ENCODE measurements at places on chromosomes 4 and X.
A peak's percentile ranks its signal among the peaks of the same experiment; 100 is the strongest.

GRCh38 chrX:16125520-16126149 lies 2.3 kb downstream of the GRPR start:
- DNase-seq = no peak

DNA sequence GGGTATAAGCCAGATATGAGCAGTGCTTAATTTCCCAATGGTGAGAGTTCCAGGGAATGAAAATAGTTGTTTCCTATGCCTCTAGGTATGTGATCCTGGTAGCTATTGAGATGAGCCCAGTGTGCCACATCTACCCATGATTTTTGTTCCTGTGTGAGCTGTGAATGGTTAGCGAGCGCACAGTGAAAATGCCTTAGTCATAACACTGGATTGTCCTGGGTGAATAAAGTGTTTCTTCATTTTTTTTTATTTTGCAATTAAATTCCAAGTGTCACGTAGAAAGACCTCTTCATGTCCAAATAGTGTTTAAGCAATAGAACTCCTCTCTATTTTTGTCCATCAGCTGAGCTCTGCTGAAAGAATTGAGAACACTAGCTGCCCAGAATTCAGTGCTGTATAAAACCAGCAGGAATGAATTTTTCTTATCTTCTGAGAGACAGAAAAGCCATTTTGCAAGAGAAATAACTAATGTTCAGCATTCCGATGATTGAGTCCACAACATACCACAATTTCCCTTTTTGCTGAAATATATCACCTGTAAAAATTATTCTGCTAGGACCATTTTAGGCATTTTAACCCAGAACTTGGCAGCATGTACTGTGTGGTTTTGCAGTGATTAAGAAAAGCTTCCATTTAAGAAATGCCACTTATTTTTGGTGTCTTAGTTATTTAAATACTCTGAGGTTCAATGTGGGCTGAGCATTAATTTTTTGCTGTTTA lies 5.6 kb downstream of the MAOA start:
- no peak for DNase-seq

GRCh38 chrX:15498741-15499140 lies 1.9 kb upstream of the BMX start:
- DNase-seq = no peak

GRCh38 chrX:21658152-21658737 lies at the start of gene KLHL34:
TSS of gene KLHL34 (minus strand) at chrX:21658330. CDS start at chrX:21657788, 542 bp downstream.
- no peak for DNase-seq

- no peak for DNase-seq
These were observed 29.8 kb downstream of the DCAF8L2 start for GRCh38 chrX:27619975-27620374.

GRCh38 chr4:100063355-100063754 lies 113.3 kb upstream of the H2AZ1 start:
- DNase-seq = no peak

DNA sequence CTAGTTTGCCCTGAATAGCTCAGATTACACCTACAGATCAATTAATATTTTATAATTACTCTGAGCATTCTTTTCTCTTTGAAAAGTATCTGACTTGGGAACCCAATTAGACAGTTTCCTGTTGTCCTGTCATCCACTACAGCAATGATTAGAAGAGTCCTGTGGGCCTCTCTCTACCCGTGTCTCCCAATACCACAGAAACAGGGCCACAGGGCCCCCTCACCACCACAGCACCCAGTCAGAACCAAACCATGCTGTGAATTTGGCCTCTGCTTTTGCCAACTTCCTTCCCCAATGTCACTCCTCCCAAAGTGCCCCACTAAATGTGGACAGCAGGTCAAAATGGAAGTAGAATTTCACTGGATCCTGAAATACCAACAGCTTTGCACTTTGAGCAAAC lies 10.3 kb downstream of the USP46 start:
- DNase-seq = no peak

DNA sequence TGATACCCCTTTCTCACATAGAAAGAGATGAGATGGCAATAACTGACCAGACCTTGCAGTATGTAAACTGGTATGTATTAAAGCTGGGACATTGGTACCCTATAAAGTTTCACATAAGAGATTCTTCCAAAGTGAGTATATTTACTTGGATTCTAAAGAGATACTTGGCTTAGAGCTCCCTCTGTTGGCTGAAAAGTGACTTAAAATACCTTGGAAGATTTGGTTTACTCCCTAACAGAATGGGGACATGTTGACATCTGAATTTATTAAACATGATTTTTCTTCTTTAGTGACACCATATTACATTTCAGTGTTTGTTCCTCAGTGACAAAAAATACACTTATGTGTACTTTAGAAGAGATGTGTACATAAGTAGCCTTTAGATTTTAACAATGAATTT lies 47.9 kb upstream of the RGN start:
- peak; percentile 54 for DNase-seq

- no peak for DNase-seq
These were observed 649.3 kb downstream of the STPG2 start for GRCh38 chr4:97493815-97494518.

DNA sequence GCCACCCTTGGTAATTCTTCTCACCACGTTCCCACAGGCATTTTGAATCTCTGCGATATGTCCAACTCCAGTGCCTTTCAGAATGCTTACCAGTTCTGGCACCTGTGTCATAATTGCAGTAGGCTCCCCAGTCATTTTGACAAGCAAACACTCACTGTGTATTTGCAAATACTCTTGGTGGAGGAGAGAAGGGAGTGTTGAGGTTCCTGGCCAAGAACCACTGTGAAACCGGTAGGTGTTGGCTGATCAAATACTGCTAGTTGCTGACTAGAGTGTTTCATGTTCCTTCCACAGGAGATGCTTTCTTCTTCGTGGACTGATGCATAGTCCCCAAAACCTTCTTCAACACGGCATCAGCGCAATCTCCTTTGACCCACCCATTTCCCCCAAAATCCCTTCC lies 16.0 kb upstream of the NLGN4X start:
- DNase-seq = no peak

GRCh38 chrX:128439159-128439558 lies 387.0 kb upstream of the ACTRT1 start:
- DNase-seq = no peak

- DNase-seq = no peak
These were observed 2.1 kb upstream of the STAP1 start for GRCh38 chr4:67556436-67556835.

DNA sequence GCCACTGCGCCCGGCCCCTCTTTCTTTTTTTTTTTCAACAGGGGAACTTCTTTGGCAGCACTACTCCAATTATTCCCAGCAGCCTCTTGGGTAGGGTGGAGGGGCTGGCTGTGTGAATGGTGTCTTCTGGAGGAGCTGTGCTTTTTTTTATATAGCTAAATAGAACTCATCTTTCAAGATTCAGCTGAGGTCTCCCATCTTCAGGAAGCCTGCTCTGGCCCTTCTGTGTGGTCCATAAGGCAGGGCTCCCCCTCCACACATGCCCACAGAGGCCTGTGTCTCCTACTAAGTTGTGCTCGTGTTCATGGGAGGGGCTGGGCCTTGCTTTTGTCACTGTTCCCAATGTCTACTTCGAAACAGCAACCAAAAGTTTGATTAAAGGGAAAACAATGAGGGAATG lies 116.8 kb downstream of the AFAP1 start:
- no peak for DNase-seq

GRCh38 chrX:110086162-110086915 lies 83.4 kb downstream of the TMEM164 start:
- no peak for DNase-seq

DNA sequence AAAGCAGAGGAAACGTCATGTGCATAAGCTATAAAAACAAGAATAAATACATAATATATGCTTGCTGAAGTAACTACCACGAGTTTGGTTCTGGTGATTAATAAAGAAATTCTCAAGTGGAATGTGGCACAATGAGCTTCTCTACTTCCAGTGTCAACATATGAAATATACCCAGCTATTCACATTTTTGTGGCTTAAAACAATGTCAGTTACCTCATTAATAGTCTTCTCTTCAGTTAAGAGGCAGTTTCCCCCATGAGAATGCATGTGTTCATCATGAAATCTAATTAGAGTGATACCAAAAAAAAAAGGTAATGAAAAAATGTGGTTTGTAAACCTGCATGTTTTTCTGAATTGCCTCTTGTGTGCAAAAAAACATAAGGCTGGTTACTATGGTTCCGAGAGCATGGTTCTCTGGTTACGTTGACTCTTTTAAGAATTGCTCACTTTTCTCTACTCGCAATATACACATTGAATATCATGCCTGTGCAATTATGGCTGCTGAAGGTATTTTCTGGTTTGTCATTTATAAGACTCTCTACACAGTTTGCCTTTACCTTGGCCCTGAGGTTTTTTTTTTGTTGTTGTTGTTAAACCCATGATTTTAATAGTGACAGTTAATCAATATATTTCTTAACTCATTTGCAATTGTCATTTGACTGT lies 108.2 kb downstream of the PCDH7 start:
- no peak for DNase-seq

DNA sequence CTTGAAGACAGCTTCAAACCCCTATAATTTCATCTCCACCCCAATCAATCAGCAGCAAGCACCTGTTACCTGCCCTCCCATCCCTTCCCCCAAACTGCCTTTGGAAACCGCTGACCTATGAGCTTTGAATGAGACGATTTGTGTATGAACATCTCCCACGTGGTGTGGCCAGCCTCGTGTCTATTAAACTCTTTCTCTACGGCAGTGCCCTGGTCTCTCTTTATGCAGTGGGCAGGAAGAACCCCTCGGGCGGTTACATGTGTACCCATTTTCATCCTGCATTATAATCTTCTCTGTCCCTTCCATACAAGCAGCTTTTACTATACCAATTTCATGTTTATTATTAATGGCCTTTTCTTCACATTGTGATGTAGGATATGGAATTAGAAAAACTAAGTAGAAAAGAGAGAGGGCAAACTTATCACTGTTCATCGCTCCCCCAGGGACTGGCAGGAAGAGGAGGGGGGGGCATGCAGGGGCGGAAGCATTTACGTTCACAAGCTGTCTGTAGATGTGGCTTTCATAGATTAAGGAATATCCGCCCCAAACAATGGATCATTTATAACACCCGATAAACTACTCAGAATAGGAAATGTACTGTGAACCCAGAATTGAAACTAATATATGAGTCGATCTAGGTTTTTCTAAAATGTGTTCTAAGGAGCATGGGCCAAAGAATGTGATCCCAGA lies 95.5 kb upstream of the ZNF518B start:
- no peak for DNase-seq

GRCh38 chr4:102036016-102036415 lies 245.5 kb downstream of the BANK1 start:
- no peak for DNase-seq

- no peak for DNase-seq
These were observed 16.3 kb upstream of the PLCXD1 start for GRCh38 chrX:264634-265455.

DNA sequence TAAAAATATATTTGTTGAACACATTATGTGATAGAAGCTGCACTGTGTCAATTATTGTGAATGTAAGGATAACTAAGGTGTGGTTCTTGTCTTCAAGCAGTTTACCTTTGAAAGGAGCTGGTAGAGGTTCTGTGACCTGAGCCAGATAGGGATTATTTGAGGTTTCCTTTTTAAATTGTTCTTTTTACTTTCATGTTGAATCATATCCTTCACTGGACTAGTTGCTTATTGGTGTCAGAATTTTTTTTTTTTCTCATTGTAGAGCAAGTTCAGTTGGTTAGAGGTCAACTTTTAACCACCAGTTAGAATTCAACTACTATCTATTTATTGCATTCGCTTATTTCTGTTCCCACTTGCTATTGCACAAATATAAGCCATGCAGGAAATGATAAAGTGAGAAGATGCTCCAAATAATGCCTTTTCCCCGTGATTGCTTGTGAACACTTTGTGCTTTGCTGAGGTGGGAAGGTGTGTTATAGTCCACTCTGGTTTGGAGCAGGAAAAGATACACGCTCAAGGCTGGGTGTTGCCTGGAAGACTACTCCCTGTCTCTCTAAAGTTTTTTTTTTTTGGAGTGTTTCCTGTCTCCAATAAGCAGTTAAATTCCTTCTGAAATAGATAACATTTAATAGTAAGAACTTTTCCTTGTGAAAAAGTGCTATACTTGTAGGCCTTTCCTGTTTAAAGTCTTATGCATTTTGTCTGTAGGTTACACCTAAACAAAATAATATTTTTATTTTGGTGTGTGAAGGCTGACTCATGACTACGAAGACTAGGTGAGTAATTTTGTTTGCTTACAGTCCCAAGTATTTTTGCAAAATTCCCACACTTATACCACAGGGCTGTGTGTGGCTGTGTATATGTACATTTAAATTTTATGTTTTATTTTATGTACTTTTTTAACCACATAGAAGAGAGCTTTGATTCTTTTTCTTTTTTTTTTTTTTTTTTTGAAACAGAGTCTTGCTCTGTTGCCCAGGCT lies 83.8 kb upstream of the LCORL start:
- DNase-seq = no peak

- no peak for DNase-seq
These were observed 51.5 kb downstream of the PSAPL1 start for GRCh38 chr4:7383266-7383665.

DNA sequence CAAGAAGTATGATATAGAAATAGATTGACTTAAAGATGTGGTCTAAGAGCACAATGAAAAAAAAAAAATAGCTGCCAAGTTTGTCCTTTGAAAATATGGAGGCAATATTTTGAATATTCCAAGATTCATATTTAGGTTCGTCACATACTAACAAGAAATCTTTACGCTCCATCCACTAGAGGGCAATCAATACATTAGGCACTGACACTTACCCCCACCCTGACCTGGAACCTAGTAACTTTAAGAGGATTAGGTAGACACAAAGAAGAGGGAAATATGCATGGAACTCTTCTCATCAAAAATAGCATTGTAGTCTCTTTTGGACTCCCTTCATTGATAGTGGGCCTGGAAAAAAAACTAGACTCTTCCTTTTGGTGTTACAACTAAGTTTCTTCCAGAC lies 1108.1 kb downstream of the PCDH19 start:
- no peak for DNase-seq

GRCh38 chr4:8737075-8737474 lies 134.6 kb downstream of the HMX1 start:
- DNase-seq = no peak

DNA sequence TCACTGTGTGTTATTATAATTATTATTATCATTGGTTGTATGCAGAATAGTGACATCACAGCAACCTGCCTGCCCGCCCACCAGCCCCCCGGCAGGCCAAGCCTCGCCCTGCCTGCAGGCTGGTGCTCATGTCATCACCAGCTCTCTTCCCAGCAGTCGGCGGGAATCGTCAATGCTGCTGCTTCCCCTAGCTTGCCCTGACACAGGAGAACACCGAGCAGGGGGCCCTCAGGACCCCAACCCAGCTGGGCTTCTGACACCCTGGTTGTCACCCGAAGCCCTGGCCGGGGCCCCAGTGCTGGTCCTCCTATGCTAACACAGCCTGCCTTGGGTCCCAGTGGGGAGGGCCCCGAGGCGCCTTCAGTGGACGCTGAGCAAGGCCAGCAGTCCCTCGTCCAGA lies 100.6 kb downstream of the PPP2R2C start:
- DNase-seq = no peak

All from left renal cortex interstitium (tissue), 4 donors.